ENCODE measurements at places on chromosomes 3 and 15. TPM values are rescaled to one million over a fixed set of nuclear protein-coding genes. Genes with fewer than 3 reads are reported as not detected.

- no peak for DNase-seq
These were observed 35.1 kb upstream of the CSPG5 start for GRCh38 chr3:47613722-47614121.

- DNase-seq: peak; percentile 6
These were observed 516.1 kb downstream of the MECOM start for GRCh38 chr3:169147238-169148008.

GRCh38 chr3:69604735-69605450, 134.4 kb upstream of the MITF start:
- DNase-seq: no peak

GRCh38 chr3:183290216-183290615, 37.2 kb downstream of the B3GNT5 start:
- DNase-seq: no peak

- peak; percentile 48 for DNase-seq
These were observed 447 bp upstream of the SHQ1 start for GRCh38 chr3:72848703-72849081.

SLC12A8 gene
- total RNA-seq: 0.10 TPM

DNA sequence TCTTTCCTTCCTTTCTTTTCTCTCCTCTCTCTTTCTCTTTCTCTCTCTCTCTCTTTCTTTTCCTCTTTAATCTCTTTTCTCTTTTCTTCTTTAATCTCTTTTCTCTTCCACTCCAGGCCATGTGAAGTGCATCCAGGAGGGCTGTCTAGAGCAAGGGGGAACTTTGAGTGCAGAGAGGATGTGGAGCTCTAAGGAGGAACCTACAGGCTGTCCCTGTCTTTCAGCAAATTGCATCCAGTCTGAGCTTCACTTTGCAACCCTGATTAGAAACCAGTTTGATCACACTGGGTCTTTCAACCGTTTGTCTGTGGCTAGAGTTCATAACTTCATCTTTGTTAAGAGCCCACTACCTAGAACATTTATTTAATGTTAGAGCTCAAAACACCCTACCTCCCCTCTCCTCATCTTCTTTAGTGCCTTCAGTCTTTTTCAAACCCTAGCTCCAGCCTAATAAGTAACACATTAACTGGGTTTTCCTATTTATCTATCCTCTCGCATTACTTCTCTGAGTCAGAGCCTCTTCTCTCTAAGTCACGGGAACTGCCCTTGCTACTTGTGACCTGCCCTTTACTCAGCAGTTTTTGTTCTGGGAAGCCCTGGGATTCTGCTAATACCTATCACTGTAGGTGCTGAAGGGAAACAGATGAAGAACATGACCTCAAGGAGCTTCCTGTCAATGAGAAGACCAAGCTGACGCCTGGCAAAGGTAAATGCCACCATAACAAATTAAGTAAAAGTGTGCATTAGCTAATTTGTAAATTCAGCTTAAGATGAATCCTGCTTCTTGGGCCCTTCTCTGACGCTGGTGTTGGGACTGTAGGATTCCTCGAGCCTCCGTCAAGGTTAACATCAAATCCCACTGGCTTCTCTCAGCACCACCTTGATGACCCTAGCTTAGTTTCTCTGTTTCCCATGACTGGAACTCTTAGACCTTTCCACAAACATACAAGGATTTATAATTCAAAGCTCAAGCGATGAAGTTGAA, at the start of gene GCNT3:
GCNT3 (plus strand) TSS at position 508 of the 985 bp plus-strand sequence. CDS start 6,456 bp downstream, outside the sequence.
- DNase-seq: no peak

DNA sequence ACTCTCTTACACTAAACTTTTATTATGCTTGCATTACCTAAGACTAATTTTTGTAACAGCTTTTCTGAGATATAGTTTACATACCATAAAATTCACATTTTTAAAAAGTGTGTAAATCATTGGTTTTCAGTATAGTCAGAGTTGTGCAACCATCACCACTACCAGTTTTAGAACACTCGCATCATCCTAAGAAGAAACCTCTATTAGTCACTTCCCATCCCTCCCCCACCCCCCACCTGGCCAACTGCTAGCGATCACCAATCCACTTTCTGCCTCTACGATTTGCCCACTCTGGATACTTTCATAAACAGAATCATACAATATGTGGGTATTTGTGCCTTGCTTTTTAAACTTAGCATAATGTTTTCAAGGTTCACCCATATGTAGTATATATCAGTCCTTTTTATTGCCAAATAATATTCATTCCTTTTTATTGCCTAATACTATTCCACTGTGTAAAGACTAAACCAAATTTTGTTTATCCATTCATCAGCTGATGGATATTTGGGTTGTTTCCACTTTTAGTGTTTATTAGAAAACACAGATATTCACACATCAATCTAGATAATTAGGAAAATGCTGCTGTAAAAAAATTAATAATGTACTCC, 23.0 kb downstream of the UBP1 start:
- no peak for DNase-seq

LDHAL6B gene
- total RNA-seq: not detected

- no peak for DNase-seq
These were observed 14.5 kb downstream of the RBP1 start for GRCh38 chr3:139524841-139525636.

GRCh38 chr3:35602395-35602936, 36.9 kb upstream of the ARPP21 start:
- DNase-seq: no peak

DNA sequence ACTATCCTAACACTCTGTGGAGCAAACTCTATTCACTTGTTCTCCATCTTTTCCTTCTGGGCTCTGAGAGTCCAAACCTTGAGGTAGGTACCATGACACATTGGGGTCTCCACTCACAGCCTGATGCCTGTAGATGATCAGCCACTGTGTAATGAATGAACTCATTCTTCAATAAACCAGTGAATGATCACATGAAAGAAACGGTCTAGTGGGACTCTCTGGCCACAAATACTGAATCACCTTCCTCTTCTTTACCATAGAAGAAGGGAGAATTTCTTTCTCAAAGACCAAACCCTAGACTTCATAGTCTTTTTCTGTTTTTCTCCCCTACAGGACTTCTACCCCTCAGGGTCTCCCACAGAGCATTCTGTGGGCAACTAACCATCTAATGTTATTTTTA, 20.5 kb upstream of the ABHD2 start:
- DNase-seq: no peak

- no peak for DNase-seq
These were observed 34.0 kb upstream of the DUSP7 start for GRCh38 chr3:52090131-52090932.

SERPINI2 gene
- not detected for total RNA-seq

ANKRD34C gene
- total RNA-seq: not detected

DNA sequence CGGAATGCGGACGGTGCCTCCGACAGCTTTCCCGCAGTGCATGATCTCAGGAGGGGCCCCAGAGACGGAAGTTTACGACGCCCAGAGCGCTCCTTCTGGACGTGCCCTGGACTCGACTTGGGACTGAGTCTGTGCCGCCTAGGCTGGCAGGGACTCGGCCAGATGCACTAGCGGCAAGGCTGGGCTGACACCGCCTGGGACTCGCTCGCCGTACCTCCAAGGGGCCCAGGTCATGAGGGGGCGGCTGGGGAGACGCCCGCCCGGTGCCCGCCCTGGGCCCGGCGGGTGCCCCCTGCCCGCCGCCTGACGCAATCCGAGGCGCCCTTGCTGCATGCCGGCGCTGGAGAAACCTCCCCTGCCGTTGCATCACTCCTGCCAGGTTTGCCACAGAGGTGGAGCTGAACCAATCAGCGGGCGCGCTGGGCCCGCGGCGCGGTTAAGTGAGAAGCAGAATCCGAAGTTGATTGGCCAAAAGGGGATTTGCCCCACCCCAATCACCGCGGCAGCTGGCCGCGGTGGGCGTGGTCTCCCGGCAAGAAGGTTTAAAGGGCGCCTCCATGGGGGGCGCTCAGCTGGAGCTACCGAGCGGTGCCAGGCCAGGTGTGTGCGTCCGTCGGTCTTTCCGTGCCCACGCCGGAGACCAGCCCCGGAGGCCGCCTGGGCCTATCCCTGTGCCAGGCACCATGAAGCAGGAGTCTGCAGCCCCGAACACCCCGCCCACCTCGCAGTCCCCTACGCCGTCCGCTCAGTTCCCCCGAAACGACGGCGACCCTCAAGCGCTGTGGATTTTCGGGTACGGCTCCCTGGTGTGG, at the start of gene CHAC1:
CHAC1 (plus strand) TSS at position 571 of the 812 bp plus-strand sequence; CDS start at position 684, 113 bp downstream.
- DNase-seq: peak; percentile 98

GRCh38 chr3:16770792-16771191, 114.0 kb upstream of the PLCL2 start:
- no peak for DNase-seq

UBA7 gene
- total RNA-seq: 256 TPM

GRCh38 chr15:65058394-65059368, 9.1 kb downstream of the RASL12 start:
- no peak for DNase-seq

DNA sequence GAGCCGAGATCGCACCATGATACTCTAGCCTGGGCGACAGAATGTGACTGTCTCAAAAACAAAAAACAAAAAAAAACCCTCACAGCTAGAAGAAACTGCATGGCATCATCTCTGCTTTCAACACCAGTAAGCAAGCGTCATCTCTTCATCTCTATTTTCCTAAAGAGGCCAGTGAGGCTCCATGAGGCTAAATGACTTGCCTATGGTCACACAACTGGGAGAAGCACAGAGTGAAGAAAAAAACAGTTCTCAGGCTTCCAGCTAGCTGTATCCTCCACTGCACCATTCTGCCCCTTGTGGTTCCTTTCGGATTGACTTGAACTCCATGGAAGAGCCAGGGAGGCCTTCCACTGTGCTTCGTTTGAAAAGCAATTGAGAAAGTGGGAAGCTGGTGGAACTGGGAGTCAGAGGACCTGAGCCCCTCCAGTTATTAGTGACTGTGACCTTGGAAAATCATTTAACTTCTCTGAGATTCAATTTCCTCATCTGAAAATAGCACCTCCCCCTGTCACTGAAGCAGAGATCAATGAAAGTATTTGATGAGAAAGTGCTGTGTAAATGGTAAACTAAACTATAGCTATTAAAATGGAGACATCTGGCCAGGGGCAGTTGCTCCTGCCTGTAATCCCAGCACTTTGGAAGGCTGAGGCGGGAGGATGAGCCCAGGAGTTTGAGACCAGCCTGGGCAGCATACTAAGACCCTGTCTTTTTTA, 32.1 kb upstream of the DENND4A start:
- no peak for DNase-seq

CFAP92 gene
- 0.10 TPM for total RNA-seq

CCR9 gene
- 0.15 TPM for total RNA-seq

GOLGA8T gene
- not detected for total RNA-seq

CLDND1 gene
- total RNA-seq: 432 TPM

CLRN1 gene
- total RNA-seq: not detected

CHRM5 gene
- total RNA-seq: not detected

DNA sequence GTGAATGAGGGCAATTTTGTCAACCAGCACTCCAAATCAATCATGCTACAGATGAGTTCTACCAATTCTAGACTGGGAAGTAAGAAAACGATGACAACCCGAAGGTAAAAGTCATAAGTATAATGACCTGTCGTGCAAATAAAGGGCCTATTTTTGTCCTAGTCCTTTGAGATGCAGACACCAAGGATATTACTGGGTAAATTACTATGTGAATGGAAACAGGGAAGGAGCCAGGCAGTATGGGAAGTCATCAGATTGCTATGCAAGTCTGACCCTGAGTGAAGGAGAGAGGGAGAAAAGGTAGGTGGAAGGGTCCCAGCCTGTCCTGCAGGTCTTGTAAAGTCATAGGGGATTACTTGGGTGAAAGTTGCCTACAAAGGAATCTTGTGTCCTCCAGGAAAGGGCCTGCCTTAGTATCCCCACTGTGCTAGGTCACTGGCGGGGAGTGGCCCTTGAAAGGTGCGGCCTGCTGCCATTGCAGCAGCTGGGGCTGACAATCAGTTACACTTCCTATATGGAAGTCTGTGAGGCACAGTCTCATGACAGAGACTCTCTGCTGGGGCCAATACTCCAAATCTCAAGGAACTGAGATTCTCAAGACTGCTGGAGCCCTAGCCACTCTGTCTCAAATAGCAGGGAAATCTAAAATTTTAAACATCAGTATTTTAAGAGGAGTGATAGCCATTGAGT, 149.9 kb upstream of the SLC2A2 start:
- DNase-seq: no peak

DNA sequence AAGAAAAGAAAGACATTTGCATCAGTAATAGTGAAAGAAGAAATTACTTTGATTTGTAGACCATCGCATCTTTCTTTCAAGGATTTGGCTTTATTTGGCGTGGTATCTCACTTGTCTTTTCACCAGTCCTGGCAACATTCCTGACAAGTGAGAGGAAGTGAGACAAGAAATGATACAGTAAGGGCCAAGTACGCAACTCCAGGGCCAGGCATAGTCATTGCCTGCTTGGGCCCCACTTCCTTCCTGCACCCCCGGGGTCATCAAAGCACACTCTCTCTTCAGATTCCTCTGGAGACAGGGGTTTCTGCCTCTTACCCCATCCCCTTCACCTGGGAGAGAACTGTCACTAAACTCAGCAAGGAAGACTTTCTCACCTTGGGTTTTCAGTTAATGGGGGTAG, 55.1 kb downstream of the CD47 start:
- no peak for DNase-seq

MKRN3 gene
- 3.4 TPM for total RNA-seq

DNA sequence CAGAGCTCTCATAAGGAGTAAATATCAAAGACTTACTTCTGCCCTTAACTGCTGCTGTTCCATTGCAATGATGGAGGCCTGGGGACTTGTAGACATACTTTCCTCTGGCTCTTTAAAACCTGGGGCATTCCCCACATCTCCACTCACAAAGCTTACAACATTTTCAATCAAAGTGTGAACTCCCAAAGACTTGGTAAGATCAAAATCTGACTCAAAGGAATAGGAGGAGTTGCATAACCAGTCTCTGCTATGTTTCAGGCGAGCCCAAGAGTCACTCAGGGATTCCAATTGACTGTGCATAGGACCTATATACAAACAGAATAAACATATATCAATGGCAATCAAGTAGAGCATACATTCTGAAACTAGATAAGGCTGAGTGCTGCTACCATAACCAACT, 101.5 kb downstream of the FBXL22 start:
- no peak for DNase-seq

- DNase-seq: no peak
These were observed 25.5 kb downstream of the SETD5 start for GRCh38 chr3:9422712-9423424.

GRCh38 chr3:140532793-140533330, 145.0 kb upstream of the TRIM42 start:
- DNase-seq: no peak

FOXB1 gene
- total RNA-seq: 0.57 TPM

DNA sequence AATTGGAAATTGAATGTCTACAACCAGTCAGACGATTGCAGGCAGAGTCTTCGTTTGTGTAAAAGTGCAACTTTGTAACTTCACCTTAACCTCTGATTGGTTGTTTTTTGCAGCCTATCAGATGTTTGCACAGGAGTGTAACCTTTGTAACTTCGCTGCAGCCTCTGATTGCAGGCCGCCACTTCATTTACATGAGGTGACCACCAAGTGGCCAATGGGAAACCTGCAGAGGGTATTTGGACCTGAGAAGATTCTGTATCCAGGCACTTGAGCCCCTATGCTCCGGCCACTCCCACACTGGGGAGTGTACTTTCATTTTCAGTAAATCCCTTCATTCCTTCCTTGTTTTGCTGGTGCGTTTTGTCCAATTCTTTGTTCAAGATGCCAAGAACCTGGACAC, 68.1 kb upstream of the PFN2 start:
- no peak for DNase-seq

All from activated CD4-positive, alpha-beta T cell treated with anti-CD3 and anti-CD28 coated beads, Interleukin-2, amount 10 ng/mL, durations not matched to agents 7 days and 5 days (primary cell).